Common myeloid progenitor, CD34-positive (primary cell): ENCODE measurements at places on chromosomes 4 and X.

GRCh38 chrX:130878350-130879341, 24.4 kb downstream of the ENOX2 start:
- no peaks in the 10 kb centered on the region for H3K27me3 ChIP-seq
- no peak overlapping the region for H3K27ac ChIP-seq
- H3K4me1 ChIP-seq, result no peaks in the 10 kb centered on the region

GRCh38 chrX:150482537-150483206, 85.7 kb upstream of the MTM1 start:
- H3K27ac ChIP-seq, result no peak overlapping the region
- H3K4me1 ChIP-seq, result peaks cover 3% of the 10 kb centered on the region
- H3K36me3 ChIP-seq, result no peaks in the 10 kb centered on the region
- no peak overlapping the region for H3K4me3 ChIP-seq

- H3K27ac ChIP-seq, result no peak overlapping the region
- no peaks in the 10 kb centered on the region for H3K27me3 ChIP-seq
- peaks cover 4% of the 10 kb centered on the region for H3K4me1 ChIP-seq
- H3K36me3 ChIP-seq, result no peaks in the 10 kb centered on the region
- peak; percentile 0 for DNase-seq
Observed at GRCh38 chr4:13294961-13295605, 189.1 kb downstream of the RAB28 start.

DNA sequence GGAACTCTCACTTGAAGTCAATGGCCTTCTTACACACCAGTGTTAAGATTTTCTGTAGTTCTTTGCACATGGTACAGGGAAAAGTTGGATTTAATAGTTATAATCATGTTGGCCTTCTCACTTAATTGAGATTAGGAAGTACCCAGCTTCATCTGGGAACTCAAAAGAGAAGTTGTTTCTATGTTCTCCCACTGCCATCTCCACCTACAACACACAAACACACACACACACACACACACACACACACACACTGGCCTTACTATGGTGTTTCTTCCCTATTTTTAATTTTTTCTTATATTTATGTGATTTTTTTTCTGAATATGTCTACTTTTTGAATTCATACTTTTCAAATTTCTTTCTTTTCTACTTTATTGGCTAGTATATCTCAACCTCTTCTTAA, 10.0 kb upstream of the CHIC2 start:
- H3K4me3 ChIP-seq, result no peak overlapping the region
- no peak for DNase-seq
- no peak overlapping the region for H3K27ac ChIP-seq
- no peaks in the 10 kb centered on the region for H3K27me3 ChIP-seq

- peaks cover 14% of the 10 kb centered on the region for H3K27me3 ChIP-seq
- H3K4me3 ChIP-seq, result no peak overlapping the region
- no peak overlapping the region for H3K27ac ChIP-seq
- no peaks in the 10 kb centered on the region for H3K4me1 ChIP-seq
- no peaks in the 10 kb centered on the region for H3K36me3 ChIP-seq
Observed at GRCh38 chrX:71917621-71918343, 7.1 kb downstream of the NHSL2 start.

- no peaks in the 10 kb centered on the region for H3K4me1 ChIP-seq
- no peaks in the 10 kb centered on the region for H3K27me3 ChIP-seq
- H3K4me3 ChIP-seq, result no peak overlapping the region
- DNase-seq, result no peak
- H3K27ac ChIP-seq, result no peak overlapping the region
Observed at GRCh38 chr4:23455456-23456158, 434.2 kb downstream of the PPARGC1A start.

- peak; percentile 58 for DNase-seq
- H3K27ac ChIP-seq, result no peak overlapping the region
- H3K4me1 ChIP-seq, result no peaks in the 10 kb centered on the region
- no peaks in the 10 kb centered on the region for H3K36me3 ChIP-seq
Observed at GRCh38 chr4:79042079-79042674, 102.9 kb upstream of the PAQR3 start.

GRCh38 chrX:133983974-133984845, 1.2 kb downstream of the GPC3 start:
- H3K27ac ChIP-seq, result no peak overlapping the region
- H3K27me3 ChIP-seq, result peaks cover 34% of the 10 kb centered on the region
- peak; percentile 7 for DNase-seq
- H3K36me3 ChIP-seq, result no peaks in the 10 kb centered on the region
- H3K4me3 ChIP-seq, result no peak overlapping the region

DNA sequence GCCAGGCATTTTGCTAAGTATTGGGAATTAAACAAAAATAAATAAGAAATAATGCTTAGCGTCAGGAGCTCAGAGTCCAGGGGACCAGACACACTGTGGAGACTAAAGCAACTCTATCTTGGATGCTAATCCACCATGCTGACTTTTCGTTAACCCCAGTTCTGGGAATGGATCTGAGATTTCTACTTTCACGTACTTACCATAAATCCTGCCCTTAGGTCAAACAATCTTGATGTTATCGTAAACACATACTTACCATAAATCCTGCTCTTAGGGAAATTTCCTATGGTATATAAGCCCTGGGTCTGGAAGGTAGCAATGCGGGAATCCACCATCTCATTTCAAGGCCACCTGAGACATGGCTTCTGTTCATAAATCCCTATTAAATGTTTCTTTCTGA, 204.5 kb upstream of the IGFBP7 start:
- no peaks in the 10 kb centered on the region for H3K27me3 ChIP-seq
- DNase-seq, result no peak
- no peak overlapping the region for H3K4me3 ChIP-seq
- H3K36me3 ChIP-seq, result no peaks in the 10 kb centered on the region

- H3K4me3 ChIP-seq, result no peak overlapping the region
- peak; percentile 93 for DNase-seq
- H3K36me3 ChIP-seq, result no peaks in the 10 kb centered on the region
- H3K4me1 ChIP-seq, result peaks cover 36% of the 10 kb centered on the region
Observed at GRCh38 chrX:15751155-15751819, 13.2 kb downstream of the CA5B start.

GRCh38 chrX:103175944-103176753, 38.8 kb upstream of the BEX4 start:
- no peaks in the 10 kb centered on the region for H3K36me3 ChIP-seq
- peak; percentile 33 for DNase-seq
- H3K27me3 ChIP-seq, result peaks cover 4% of the 10 kb centered on the region
- H3K4me1 ChIP-seq, result peaks cover 4% of the 10 kb centered on the region
- H3K27ac ChIP-seq, result no peak overlapping the region
- H3K4me3 ChIP-seq, result peak overlapping the region; percentile 68

GRCh38 chr4:95219109-95219508, 329.7 kb downstream of the UNC5C start:
- no peaks in the 10 kb centered on the region for H3K36me3 ChIP-seq
- H3K4me1 ChIP-seq, result no peaks in the 10 kb centered on the region
- no peak for DNase-seq
- no peaks in the 10 kb centered on the region for H3K27me3 ChIP-seq
- no peak overlapping the region for H3K27ac ChIP-seq

DNA sequence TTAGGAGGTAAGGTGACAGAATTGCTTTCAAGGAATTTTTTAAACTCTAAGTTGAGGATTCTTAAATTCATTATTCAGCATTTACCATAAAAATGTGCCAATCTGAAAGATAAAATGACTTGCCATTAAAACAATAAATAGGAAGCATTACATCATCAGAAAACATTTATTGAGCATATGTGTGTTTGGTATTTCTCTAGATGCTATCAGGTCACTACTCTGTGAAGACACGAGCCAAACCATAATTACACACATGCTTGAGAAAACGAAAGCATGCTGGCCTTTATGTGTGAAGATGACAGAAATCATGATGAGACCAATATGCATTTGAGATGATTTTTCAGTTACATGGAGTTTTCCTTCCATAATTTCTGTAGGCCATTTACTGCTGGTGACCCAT, 12.3 kb upstream of the IL21 start:
- H3K27me3 ChIP-seq, result peaks cover 2% of the 10 kb centered on the region
- no peak for DNase-seq
- no peak overlapping the region for H3K4me3 ChIP-seq
- no peaks in the 10 kb centered on the region for H3K4me1 ChIP-seq
- no peak overlapping the region for H3K27ac ChIP-seq

- H3K27me3 ChIP-seq, result no peaks in the 10 kb centered on the region
- no peak for DNase-seq
- H3K4me1 ChIP-seq, result no peaks in the 10 kb centered on the region
- no peak overlapping the region for H3K4me3 ChIP-seq
Observed at GRCh38 chrX:63661676-63662075, 123.3 kb downstream of the ARHGEF9 start.

GRCh38 chr4:147039976-147040575, 94.4 kb upstream of the TTC29 start:
- no peaks in the 10 kb centered on the region for H3K27me3 ChIP-seq
- H3K36me3 ChIP-seq, result no peaks in the 10 kb centered on the region
- H3K4me3 ChIP-seq, result no peak overlapping the region
- no peak overlapping the region for H3K27ac ChIP-seq
- no peaks in the 10 kb centered on the region for H3K4me1 ChIP-seq
- no peak for DNase-seq

DNA sequence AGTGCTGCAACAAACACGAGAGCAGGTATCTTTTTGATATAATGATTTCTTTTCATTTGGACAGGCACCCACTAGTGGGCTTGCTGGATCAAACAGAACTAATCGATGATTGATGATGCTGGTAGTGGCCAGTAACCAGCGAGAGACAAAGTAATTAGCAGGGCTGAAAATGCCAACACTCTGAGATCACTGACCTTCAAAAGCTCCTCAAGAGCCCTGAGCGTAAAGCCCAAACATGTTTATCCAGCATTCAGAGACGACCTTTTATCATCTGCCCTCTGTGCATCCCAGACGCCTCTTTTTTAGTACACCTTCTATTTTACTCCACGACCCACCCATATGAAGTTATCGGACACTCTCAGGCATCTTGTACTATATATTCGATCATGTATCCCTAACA, 186.2 kb downstream of the PRDM5 start:
- no peaks in the 10 kb centered on the region for H3K27me3 ChIP-seq
- no peak overlapping the region for H3K27ac ChIP-seq
- H3K36me3 ChIP-seq, result no peaks in the 10 kb centered on the region
- no peak overlapping the region for H3K4me3 ChIP-seq
- no peak for DNase-seq
- H3K4me1 ChIP-seq, result no peaks in the 10 kb centered on the region

DNA sequence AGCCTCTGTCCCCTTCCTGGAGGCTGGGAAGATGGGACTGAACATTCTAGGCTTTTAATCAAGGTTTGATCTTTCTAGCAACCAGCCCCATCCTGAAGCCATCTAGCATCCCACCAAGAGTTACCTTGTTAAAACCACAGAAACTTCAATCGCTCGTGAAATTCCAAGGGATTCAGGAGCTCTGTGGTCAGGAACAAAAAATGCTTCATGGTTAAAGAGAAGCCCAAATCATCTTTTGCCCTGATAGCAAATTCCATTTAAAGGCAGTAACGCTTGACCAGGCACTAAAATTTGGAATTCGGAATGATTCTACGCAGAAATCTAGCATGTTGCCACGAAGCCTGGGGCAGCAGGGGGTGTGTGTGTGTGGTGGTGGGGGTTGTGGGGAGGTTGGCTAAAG, 47.8 kb downstream of the CASP6 start:
- no peak overlapping the region for H3K27ac ChIP-seq
- H3K36me3 ChIP-seq, result peaks cover 2% of the 10 kb centered on the region
- DNase-seq, result no peak
- H3K4me1 ChIP-seq, result no peaks in the 10 kb centered on the region
- H3K4me3 ChIP-seq, result no peak overlapping the region

DNA sequence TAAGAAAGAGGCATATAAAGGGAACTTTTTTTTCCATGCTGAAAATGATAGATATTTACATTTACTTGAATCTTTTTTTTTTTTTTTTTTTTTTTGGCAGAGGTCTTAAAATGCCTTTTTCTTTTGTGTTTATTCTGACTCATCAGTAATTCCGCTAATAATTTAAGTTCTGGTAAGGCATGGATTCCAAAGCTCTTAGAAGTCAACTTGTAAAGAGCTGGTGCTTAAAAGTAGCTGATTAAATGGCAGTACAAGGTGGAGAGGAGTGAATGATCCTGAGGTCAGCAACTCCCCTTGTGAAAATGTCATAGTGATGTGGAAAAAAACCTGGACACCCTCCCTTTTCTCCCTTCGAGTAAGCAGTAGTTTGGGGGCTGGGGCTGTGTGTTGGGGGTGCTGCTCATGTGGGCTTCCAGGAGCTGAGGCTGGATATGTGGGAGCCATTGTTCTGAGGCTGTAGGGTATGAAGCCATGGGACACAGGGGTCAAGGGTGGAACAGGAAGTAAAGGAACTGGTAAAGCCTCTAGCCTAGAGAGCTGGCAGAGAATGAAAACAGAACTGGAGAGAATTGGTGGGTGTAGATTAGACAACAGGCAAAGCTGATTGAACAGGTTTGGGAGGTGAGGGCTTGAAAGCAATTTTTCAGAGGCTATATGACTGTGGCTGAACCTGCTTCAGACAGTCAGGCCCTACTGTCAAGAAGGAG, 41.0 kb upstream of the PITX2 start:
- H3K27ac ChIP-seq, result no peak overlapping the region
- no peak for DNase-seq
- H3K36me3 ChIP-seq, result no peaks in the 10 kb centered on the region
- peaks cover 4% of the 10 kb centered on the region for H3K27me3 ChIP-seq
- H3K4me3 ChIP-seq, result no peak overlapping the region

DNA sequence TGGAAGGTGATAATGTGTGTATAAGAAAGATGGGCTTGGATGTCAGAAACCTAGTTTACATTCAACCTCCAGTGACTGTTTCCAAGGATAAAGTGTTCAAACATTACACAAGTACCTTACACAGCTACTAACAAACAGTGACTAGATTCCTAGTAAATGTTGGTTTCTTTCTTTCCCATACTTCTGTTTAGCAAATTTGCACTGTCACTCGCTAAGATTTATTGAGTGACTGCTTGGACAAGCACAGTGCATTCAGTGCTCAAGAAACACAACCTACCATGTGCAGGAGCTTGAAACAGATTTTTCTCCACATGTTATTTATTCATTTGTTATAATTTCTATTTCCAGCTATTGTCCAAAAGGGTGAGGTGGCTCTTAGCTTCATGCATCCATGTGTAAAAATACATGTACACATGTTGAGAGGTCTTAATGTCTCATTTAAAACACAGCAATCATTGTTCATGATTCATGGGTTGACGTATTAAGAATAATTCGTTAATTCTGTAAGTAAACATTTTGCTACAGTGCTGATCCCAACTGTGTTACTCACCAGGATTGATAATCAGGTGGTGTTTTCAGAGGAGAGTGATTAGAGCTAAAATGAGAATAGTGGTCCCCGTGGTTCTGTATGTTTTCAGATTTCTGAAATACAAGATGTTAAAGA, 153.0 kb downstream of the DCLK2 start:
- H3K4me1 ChIP-seq, result no peaks in the 10 kb centered on the region
- H3K36me3 ChIP-seq, result no peaks in the 10 kb centered on the region
- no peak overlapping the region for H3K27ac ChIP-seq
- DNase-seq, result no peak
- no peaks in the 10 kb centered on the region for H3K27me3 ChIP-seq

DNA sequence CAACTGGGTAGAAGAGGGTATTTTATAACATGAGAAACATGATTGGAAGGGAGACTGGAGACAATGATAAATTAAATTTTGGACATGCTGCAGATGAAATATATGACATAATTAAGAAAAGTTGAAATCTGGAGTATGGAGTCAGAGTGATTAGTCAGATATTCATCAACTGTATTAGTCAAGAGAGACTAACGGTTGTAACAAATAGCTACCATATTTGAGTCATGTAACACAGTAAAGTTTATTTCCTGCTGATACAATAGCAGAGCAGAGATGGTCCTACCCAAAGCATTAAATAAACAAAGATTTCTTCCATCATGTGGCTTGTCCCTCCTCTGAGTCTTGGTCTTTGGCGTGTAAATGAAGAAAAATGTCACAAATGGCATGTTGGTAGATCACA, 321.3 kb downstream of the GALNTL6 start:
- no peaks in the 10 kb centered on the region for H3K36me3 ChIP-seq
- DNase-seq, result no peak
- H3K27me3 ChIP-seq, result no peaks in the 10 kb centered on the region
- H3K4me3 ChIP-seq, result no peak overlapping the region

- H3K4me1 ChIP-seq, result no peaks in the 10 kb centered on the region
- DNase-seq, result no peak
- H3K27ac ChIP-seq, result no peak overlapping the region
- no peak overlapping the region for H3K4me3 ChIP-seq
Observed at GRCh38 chr4:77443941-77444340, 161.7 kb upstream of the CXCL13 start.
